ENCODE measurements at places on chromosomes 12 and 14. TPM values are rescaled to one million over a fixed set of nuclear protein-coding genes. Genes with fewer than 3 reads are reported as not detected.

The BDKRB2 gene
- not detected for total RNA-seq

GRCh38 chr12:55060470-55060869 lies 40.7 kb downstream of the NEUROD4 start:
- peaks cover 6% of the 10 kb centered on the region for H3K27me3 ChIP-seq
- H3K27ac ChIP-seq = no peak overlapping the region
- DNase-seq = no peak

GRCh38 chr14:76846331-76847047 lies 20.3 kb downstream of the LRRC74A start:
- H3K36me3 ChIP-seq = peaks cover 4% of the 10 kb centered on the region
- H3K4me1 ChIP-seq = peaks cover 10% of the 10 kb centered on the region
- DNase-seq = no peak
- H3K4me3 ChIP-seq = no peak overlapping the region
- H3K27me3 ChIP-seq = peaks cover 8% of the 10 kb centered on the region
- no peak overlapping the region for H3K27ac ChIP-seq

GRCh38 chr12:124025661-124026060 lies 52.6 kb downstream of the ZNF664 start:
- peaks cover 10% of the 10 kb centered on the region for H3K4me1 ChIP-seq
- no peaks in the 10 kb centered on the region for H3K36me3 ChIP-seq
- no peak overlapping the region for H3K27ac ChIP-seq
- H3K27me3 ChIP-seq = no peaks in the 10 kb centered on the region
- H3K4me3 ChIP-seq = no peak overlapping the region

DNA sequence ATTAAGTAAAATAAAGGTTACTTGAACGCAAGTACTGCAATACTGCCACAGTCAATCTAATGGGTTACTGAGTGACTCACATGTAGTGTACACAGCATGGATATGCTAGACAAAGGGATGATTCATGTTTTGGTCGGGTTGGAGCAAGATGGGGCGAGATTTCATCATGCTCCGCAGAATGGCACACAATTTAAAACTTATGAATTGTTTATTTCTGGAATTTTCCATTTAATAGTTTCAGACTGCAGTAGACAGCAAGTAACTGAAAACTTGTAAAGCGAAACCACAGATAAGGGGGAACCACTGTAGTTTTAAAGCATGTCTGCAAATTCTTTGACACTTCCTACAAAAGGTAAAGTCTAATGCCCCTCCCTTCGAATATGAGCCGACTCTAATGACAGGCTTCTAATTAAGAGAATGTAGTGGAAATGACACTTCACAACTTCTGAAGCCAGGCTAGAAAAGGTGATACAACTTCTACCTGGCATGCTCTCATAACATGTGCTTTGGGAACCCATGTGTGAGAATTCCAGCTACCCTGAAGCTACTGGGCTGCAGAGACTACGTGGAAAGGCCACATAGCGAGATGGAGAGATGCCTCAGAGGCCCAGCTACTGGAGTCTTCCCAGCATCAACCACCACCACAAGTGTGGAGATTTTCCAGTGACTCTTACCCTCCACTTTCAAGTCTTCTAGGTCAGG lies 13.9 kb upstream of the TCP11L2 start:
- H3K4me1 ChIP-seq = peaks cover 2% of the 10 kb centered on the region
- H3K4me3 ChIP-seq = no peak overlapping the region
- peaks cover 9% of the 10 kb centered on the region for H3K27me3 ChIP-seq
- no peaks in the 10 kb centered on the region for H3K36me3 ChIP-seq
- H3K27ac ChIP-seq = no peak overlapping the region
